ENCODE measurements at places on chromosomes 3 and 15.

GRCh38 chr3:172710664-172711453 lies at the start of gene NCEH1:
Gene NCEH1 (minus strand): TSS chr3:172711067. CDS start chr3:172710984, 83 bp downstream.
- peak; percentile 81 for DNase-seq

- no peak for DNase-seq
These were observed 55.2 kb upstream of the GBE1 start for GRCh38 chr3:81816473-81817250.

DNA sequence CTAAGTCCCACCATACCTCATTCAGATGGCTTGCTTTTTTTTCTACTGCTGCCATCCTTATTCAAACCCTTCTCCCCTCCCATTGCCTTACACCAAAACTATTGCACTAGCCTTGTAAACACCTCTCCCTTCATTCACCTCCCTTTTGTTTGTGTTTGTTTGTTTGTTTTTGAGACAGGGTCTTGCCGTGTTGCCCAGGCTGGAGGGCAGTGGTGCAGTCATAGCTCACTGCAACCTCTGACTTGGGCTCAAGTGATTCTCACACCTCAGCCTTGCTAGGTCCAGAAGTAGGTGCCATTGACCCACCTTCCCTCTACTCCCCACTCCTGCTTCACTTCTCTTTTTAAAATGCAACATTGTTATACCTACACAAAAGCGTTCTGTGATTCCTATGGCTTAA lies 3.0 kb upstream of the STAG1 start:
- no peak for DNase-seq

DNA sequence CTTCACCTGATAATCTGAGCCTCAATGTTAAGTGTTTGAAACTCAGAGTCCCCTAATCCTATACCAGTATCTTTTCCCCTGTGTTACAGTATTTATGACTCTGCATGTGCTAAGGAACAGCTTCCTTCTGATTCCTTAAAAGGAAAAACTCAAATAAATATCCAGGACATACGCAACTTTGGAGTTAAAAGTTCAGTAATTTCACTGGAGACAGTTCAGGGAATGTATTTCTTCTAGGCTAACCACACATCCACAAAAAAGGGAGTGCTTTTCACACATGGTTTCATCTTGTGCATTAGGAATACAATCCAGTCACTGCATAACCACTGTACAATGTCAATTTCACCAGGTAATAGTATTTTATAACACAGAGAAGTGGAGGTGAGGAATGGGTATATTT lies 31.0 kb downstream of the PGBD4 start:
- DNase-seq: no peak

- DNase-seq: no peak
These were observed 6.9 kb downstream of the C15orf62 start for GRCh38 chr15:40776537-40777141.

GRCh38 chr3:115438799-115439198 lies 184.5 kb upstream of the GAP43 start:
- DNase-seq: no peak

All from C1 segment of cervical spinal cord (tissue), 14 donors.